ENCODE measurements at places on chromosomes 3 and 15.
A peak's percentile ranks its signal among the peaks of the same experiment; 100 is the strongest.

GRCh38 chr15:53197426-53197839 lies 407.3 kb upstream of the ONECUT1 start:
- DNase-seq = peak; percentile 9

DNA sequence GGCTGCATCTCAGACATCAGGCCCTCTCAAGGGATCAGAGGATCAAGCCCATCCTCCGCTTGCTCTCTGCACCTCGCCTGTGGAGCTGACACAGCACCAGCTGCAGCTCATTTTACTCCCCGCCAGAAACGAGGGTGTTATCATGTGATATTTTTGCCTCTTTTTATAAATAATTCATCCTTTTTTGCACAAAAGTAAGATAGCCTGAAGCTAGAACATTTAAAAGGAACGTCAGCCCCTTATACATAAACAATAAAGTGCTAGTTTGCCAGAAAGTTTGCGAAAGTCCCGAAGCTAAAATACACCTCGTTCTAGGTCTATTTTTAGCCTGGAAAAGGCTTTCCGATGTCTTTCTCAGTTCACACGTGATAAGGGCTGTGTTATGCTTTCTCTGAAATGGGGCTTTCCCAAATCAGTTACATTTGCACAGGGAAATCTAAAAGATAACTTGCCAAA lies 9.6 kb upstream of the FAM174B start:
- DNase-seq = peak; percentile 79

GRCh38 chr15:59115047-59115446 lies 10.1 kb downstream of the CCNB2 start:
- no peak for DNase-seq

GRCh38 chr3:146884296-146884695 lies 279.1 kb upstream of the PLSCR5 start:
- DNase-seq = no peak

- DNase-seq = no peak
Observed at GRCh38 chr15:88940110-88940675, 27.0 kb upstream of the MFGE8 start.

GRCh38 chr3:33578325-33579177 lies 138.3 kb upstream of the UBP1 start:
- no peak for DNase-seq

GRCh38 chr15:95932676-95933075 lies 397.8 kb upstream of the NR2F2 start:
- no peak for DNase-seq

DNA sequence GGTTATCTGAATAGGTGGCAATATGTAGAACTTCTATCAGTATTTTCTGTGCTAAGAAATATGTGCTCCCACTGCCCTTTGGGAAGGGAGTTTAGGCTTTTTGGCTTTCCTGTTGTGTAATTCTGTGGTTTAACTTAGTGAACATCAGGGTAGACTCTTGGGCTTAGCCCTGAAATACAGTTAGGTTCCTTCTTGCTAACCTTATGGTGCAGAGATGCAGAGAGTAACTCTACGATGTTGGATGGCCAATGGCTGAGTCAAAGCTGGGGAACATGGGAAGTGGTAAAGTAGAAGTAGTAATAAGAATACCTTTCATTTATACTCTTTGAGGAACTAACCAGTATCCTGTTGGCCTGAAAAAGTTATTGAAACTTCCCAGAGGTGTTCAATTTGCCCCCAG lies 80.8 kb upstream of the IL12A start:
- no peak for DNase-seq

DNA sequence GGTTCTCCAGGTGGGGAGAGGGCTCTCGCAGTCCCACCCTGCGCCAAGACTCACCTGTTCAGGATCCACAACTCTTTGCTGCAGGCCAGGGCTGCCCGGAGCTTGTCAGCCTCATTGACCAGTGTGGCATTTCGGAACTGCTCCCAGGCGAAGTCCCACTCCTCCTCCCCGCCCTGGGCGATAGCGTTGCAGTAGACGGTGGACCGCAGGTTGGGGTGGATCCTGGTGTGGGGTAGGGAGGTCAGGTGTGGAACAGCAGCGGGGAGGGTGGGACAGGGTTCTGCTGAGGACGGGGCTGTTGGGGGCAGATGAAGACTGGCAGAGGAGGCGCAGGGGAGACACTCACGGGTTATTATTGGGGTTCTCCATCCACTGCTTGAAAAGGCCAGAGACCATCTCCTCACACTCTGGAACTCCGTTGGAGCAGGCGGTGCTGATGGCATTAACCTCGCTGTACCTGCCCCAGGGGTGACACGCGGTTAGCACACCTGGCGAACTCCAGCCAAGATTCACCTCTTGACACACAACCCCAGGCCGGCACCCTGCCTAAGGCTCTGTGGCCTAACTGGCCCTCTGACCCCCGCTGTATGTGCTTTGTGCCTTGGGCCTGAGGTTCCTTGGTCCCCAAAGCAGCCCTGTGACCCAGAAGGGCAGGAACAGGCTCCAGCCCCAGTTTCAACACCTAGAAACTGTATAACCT lies 16.1 kb downstream of the MESP2 start:
- no peak for DNase-seq

- DNase-seq = no peak
Observed at GRCh38 chr3:165984589-165984988, 147.4 kb upstream of the BCHE start.

DNA sequence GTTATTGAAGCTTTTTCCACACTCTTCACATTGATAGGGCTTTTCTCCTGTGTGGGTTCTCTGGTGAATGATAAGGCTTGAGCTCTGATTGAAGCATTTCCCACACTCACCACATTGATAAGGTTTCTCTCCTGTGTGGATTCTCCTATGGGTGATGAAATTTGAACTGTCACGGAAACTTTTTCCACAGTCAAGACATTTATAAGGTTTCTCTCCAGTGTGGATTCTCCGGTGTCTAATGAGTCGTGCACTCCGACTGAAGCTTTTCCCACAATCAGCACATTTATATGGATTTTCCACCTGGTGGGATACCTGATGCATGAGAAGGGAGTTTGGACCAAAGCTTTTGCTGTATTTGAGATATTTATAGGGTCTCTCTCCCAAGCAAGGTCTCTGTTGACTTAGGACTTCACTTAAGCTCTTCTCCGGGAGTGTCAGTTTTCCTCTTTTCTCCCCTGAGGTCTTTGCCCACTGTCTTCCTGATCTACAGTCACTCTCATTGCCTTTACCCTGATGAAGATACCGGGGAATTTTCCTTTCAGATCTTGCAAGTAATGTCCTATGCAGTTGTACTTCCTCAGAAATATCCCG lies 9.4 kb downstream of the ZSCAN29 start:
- DNase-seq = no peak

GRCh38 chr3:121637922-121638321 lies 22.8 kb downstream of the HCLS1 start:
- DNase-seq = no peak

DNA sequence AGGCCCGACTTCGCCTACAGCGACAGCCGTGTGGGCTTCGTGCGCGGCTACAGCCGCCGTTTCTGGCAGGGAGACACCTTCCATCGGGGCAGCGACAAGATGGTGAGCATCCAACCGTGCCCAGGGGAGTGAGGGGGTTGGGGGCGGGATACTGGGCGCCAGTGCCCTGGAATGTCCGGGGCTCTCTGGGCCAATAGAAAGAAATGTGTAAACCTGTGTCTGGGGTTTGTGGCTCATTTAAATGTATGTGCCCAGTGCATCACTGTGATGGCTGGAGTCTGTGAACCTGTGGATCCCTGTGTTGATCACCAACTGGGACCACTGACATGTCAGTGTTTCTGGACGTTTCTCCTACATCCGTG lies 423 bp downstream of the CHAC1 start:
- DNase-seq = no peak

- DNase-seq = no peak
Observed at GRCh38 chr3:104556372-104557078, 810.2 kb upstream of the ALCAM start.

DNA sequence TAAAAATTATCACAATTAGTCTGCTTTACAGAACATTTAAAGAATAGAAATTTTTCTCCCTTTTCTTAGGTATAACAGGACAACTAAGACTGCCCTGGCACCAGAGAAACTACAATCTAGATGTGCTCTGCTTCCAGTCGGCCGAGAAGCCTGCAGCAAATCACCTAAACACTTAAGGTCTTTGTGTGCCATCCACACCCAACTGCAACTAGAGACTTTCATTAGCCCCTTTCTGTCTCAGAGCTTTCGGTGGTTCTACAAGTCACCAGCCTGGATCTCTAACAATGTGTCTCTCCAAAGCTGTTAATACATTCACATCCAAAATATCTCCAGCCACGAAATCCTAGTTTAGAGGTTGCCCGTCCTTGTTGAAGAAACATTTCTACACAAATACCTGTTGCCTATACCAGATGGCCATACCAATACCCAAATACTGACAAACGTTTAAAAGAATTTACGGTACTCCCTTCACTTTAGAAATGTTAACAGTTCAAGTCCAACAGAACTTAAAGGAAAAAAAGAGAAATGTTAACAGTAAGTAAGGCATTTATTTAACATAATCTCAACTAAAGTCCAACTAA lies 6.7 kb downstream of the PRC1 start:
- DNase-seq = no peak

DNA sequence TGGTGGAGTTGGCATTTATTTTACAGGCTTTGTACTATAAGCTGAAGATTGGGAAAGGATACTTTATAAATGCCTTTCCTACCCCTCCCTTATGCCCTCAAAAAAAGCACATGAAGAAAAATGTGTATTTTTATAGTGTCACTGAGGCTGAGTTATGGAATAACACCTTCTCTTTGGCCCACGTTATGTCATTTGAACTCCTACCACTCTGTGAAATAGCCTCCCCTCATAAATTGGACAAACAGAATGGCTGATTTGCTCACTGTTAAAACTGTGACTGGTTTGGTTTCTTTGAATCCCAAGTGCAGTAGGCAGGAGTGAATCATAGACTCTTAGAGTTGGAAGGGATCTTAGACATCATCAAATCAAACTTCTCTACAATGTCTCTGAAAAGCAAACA lies 95.2 kb upstream of the SKOR1 start:
- DNase-seq = no peak

DNA sequence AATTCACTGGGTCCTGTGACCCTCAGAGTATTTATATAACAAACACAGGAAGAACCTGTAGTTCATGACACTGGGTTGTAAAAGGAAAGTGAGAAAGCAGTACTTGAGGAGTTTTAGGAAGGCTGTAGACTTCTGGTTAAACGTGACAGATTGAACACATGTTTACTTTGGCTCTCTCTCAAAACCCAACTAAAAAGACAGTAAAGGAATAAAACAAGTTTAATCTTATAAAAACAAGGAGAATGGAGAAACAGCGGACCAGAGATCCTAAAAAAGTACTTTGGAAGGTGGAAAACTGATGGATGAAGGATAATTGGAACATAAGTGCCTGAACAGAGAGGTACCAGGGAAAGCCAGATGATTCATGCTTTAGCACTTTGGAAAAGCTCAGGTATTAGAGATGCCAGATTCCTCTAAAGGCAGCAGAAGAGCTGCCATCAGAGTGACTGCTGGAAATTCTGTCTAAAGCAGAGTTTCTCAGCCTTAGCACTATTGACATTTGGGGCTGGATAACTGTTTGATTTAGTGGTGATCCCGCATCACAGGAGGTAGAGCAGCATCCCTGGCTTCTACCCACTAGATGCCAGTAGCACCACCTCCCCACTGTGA lies 182.9 kb upstream of the RORA start:
- no peak for DNase-seq

- no peak for DNase-seq
Observed at GRCh38 chr15:33419701-33420100, 108.9 kb downstream of the RYR3 start.

DNA sequence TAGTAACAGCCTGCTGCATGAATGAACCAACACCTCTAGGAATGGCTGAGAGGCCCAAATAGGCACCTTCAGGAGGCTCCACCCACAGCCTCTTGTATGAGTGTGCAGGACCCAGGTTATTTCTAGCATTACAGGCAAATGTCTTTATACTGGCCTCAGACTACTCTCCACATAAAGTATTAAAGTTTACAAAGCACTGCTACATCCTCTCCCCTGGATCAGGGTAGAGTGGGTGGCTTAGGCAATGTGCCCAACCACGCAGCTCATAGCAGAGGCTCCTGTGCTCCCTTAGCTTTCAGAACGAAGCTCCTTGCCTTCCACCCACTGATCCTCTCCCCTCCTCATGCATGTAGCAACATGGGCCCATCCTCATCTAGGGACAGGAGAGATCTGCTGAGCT lies 16.3 kb downstream of the TMEM43 start:
- no peak for DNase-seq

DNA sequence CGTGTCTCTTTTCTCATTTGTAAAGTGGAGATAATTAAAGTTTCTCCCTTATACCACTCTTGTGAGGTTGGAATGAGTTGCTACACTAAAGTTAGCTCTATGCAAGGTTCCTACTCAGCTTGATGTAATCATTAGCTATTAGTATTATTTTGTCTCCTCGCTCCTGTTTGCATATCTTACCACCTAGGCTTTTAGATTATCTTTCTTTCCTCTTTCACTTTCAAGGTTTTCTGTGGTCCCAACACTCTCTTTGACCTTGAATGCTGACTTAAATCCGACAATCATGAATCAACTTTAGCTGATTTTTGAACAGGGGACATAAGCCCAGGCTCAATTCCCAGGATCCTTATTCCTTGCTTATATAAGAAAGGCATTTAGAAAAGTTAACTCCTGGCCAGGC lies 769.7 kb upstream of the GRM7 start:
- DNase-seq = no peak

DNA sequence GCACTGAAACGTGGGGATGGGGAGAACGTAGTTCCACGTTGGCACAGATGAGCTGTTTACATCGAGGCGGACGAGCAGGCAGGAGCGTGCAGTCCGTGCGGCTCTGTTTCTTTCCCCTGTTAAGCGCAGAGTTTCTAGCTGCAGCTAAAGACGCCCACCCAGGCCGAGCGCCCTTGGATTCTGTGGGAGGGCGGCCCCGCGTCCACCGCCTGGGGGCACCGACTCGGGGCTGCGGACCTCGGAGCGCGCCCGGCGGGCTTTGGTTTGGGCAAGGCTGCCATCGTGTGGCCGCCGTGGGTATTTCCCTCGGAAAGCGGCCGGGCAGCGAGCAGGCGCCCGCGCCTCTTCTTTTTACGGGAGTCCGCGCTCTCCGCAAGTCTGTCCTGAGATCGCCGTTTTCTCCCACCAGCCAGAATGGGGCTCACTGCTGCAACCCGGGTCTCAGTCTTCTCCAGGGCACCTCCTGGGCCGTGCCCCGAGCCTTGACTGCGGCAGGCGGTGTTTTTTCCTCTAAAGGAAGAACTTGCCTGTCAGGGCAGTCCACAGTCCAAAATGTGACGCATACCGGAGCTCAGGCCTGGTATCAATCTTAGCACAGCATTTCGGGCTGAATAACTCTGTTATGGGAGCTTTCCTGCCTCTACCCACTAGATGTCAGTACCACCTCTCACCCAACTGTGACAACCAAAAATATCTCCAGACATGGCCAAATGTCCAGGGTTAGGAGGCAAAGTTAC lies 219.9 kb upstream of the IGF1R start:
- DNase-seq = peak; percentile 52

- DNase-seq = no peak
Observed at GRCh38 chr15:41967506-41968206, 4.7 kb downstream of the EHD4 start.

GRCh38 chr3:4060064-4060463 lies 243.1 kb upstream of the SETMAR start:
- DNase-seq = no peak

Data from ovary (tissue), 10 donors.